Progenitor cell of endocrine pancreas (in vitro differentiated cells): ENCODE measurements at places on chromosomes 12 and 14.

- DNase-seq, result no peak
Measured at GRCh38 chr12:81206429-81206828, 128.6 kb downstream of the ACSS3 start.

- DNase-seq, result no peak
Measured at GRCh38 chr14:84108746-84109457, 1421.0 kb upstream of the FLRT2 start.

- DNase-seq, result no peak
Measured at GRCh38 chr14:20696764-20697163, 8.2 kb downstream of the ANG start.

- DNase-seq, result no peak
Measured at GRCh38 chr12:105522166-105522825, 191.8 kb downstream of the C12orf75 start.

DNA sequence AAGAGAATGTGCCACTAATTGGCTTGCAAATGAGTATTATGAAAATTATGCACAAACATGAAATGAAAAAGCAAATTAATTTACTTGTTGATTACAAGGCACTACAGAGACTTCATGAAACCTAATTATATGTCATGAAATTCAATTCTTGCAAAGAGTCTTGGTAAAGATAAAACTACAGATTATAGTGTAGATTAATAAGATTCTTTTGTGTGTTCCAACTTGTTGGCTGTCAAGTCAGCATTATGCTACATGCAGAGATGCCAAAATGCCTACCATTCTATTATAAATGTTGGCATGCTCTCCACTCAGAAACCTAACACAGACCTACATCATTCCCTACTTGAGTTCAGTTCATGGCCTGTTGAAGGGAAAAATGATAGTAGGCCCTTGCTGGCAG, 97.2 kb upstream of the KITLG start:
- no peak for DNase-seq

- DNase-seq, result no peak
Measured at GRCh38 chr12:124539084-124540041, 28.0 kb downstream of the NCOR2 start.

GRCh38 chr12:80936642-80937390, 918 bp downstream of the LIN7A start:
- DNase-seq, result peak; percentile 68

GRCh38 chr14:61258985-61259384, 22.2 kb downstream of the TMEM30B start:
- no peak for DNase-seq

DNA sequence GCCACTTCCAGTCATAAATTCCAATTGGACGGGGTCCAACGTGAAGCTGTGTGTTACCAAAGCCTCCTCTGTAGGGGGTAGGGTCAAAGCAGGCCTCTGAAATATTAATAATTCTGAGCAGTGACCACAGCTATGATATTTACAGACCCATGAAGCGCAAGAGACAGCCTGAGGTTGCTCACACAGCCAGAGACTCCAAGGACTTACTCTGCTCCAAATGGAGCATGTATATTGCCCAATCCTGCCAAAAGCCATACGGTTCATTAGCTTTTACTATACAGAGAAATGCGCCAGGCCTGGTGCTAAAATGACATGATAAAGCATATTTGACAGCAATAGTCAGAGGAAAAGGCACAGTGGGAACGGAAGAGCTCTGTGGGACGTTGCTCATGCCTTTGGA, 151.3 kb downstream of the PAH start:
- DNase-seq, result no peak

DNA sequence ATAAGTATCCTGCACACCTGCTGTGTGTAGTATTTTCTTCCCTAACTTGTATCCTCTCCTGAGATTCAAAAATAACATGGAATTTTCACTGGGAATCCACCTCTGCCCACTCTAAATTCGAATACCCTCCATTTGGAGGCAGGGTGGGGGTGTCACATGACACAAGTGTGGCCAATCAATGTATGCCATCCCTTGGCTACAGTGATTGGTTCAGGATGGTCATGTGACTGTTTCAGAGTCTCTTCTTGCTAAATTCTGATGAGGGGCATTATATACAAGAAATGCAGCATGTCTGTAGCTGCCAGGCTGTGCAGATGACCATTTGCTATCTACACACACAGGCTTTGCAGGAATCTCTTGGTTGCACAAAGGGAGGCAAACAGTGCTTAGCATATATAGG, 86.8 kb upstream of the TMEM132C start:
- DNase-seq, result no peak

- DNase-seq, result no peak
Measured at GRCh38 chr12:58966939-58967338, 46.6 kb upstream of the LRIG3 start.

- no peak for DNase-seq
Measured at GRCh38 chr14:64465831-64466554, 694 bp downstream of the AKAP5 start.

DNA sequence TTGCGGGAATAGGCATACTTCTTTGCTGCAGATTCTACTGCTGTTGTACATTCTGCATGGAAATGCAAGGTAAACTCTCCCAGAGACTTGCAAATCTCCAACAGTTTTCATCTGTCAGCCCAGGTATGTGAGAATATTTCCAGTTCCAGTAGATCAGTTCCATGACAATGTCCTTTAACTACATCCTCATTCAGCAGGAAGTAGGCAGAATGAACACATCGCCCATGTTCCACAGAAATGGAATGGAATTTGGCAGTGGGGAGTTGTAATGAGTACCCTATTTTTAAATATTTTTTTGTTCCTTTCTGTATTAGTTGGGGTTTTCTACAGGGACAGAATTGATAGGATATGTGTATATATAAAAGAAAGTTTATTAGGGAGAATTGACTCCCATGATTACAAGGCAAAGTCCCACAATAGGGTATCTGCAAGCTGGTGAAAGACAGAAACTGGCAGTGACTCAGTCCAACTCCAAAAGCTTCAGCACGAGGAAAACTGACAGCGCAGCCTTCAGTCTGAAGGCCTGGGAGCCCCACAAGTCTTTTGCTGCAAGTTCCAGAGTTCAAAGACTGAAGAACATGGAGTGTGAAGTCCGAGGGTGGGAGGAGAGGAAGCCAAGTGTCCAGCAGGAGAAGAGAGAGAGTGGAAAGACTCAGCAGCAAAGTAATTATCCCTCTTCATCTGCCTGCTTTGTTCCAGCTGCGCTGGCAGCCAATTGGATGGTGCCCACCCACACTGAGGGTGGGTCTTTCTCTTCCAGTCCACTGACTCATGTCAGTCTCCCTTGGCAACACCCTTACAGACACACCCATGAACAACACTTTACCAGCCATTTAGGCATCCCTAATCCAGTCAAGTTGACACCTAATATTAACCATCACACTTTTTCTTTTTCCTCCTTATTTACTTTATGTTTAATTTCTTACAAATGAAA, 110.4 kb upstream of the SCAF11 start:
- DNase-seq, result no peak

GRCh38 chr14:36113341-36113740, 63.2 kb downstream of the PTCSC3 start:
- DNase-seq, result no peak

DNA sequence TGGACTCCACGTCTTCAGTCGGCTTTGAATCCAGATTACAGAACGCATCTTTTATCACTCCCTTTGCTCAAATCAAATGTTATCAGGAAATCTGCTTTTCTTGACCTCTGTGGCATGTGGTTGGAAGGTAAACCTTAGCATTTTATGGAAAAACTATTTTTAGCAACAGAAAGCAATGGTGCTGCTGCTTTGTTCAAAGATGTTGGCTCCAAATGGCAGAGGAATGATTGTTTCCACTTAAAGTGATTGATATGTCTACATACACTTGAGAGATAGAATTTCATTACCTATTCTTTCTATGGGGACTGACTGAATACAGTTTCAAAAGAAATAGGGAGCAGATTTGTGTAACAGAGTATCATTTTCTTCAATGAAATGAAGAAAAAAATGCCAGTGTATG, 761.2 kb downstream of the NOVA1 start:
- DNase-seq, result no peak

- peak; percentile 7 for DNase-seq
Measured at GRCh38 chr12:34605510-34605887, 583.2 kb downstream of the ALG10 start.

DNA sequence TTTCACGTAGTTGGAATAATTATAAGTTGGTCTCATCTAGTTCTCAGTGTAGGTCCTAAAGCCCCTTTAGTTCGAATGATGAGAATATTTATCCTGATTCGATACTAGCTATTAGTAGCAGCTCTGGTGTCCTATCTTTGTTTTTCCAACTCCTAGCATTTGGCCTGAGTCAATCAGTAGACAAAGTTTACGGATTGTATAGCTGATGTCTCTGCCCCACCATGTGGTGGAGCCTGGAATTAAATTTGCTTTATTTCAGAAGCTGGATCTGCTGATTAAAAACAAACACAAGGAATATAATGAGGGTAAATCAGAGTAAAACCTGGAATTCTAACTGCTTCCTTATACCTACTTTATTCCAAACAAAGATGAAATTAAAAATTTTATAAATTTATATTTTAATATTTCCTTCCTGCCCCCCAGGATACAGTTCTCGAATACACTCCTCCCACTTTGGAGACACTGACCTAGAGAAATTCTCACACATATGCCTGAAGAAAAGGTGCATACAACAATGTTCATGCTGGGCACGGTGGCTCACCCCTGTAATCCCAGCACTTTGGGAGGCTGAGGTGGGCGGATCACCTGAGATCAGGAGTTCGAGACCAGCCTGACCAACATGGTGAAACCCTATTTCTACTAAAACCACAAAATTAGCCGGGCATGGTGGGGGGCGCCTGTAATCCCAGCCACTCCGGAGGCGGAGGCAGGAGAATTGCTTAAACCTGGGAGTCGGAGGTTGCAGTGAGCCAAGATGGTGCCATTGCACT, 7.6 kb upstream of the BRMS1L start:
- no peak for DNase-seq

GRCh38 chr14:102866982-102867761, 55.3 kb upstream of the AMN start:
- no peak for DNase-seq

DNA sequence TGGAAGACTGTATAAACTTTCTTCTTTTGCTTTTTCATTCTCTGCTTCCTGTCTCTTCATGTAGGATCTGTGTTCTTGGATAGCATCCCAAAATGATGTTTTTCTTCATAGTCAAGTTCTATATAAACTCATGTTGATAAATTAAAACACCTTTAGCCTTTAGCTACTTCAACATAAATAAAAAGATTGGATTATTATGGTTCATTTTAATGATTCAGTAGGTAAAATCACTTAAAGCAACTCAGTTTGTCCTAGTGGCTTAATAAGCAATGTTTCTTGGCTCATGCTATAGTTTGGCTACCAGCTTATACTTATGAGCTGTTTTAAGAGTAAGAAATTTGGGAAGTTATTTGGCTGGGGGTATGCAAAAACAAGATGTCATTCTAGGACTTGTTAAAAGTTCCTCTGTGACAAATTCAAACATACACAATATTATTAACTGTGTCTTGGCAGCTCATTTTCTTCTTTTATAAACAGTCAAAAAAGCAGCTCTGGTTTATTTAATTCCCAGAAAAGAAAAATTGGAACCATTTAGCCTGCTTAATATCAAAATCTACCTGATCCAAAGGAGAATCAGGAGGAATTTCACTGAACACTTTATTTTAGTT, 111.4 kb downstream of the TMTC3 start:
- DNase-seq, result no peak

GRCh38 chr12:12930633-12931219, 21.2 kb downstream of the GPRC5D start:
- DNase-seq, result no peak

DNA sequence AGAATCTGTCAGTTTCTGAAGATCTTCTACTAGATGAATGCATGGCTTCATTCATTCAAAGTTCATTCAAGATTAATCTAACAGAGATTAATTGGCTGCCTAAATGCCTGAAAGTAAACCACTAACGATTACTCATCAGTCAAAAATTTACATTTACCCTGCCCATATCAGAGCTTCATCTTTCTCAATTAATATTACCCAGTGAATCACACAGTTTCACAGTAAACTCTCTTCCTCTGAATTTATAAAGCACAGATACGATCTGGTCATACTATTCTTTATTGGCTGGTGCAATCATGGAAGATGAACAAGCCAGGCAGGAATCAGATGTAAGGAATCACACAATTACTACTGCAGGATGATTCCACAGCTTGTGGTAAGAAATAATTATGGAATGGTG, 377.7 kb downstream of the SLC16A7 start:
- DNase-seq, result no peak

- no peak for DNase-seq
Measured at GRCh38 chr12:25924491-25925001, 33.9 kb upstream of the RASSF8 start.

DNA sequence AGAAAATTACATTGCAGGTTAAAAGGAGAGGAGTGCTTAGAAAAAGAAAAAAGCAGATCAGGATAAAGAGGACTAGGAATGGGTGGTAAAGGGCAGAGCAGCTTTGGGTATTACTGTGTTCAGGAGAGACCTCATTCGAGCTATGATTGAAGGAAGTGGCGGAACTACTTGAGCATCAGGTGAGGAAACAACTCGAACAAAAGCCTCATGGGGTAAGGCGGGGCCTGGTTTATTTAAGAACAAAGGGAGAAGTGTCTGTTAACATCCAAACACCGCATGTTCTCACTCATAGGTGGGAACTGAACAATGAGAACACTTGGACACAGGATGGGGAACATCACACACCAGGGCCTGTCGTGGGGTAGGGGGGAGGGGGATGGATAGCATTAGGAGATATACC, 444.6 kb upstream of the CCDC196 start:
- DNase-seq, result no peak

- DNase-seq, result no peak
Measured at GRCh38 chr12:7161811-7162210, 27.7 kb upstream of the PEX5 start.

DNA sequence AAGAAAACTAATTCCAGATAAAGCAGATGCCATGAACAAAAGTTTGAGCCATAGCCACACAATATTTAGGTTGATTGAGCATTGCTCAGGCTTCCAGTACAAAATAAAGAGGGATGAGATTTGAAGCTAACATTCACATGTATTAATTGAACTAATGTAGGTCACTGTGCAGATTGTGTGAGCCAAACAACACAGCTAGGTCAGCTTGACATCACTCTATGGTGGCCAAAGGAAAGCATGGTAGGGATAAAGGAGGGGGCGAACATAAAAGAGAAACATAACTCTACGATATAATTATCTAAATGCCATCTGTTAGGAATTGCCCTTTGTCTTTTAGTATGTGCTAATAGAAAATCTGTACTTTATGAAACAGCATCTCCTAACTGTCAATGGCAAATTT, 477.7 kb upstream of the SYT1 start:
- DNase-seq, result no peak

GRCh38 chr14:51566831-51567582, 84.7 kb upstream of the FRMD6 start:
- no peak for DNase-seq

GRCh38 chr12:98406378-98406777, 109.0 kb upstream of the TMPO start:
- DNase-seq, result no peak

GRCh38 chr12:100584256-100584655, 10.8 kb downstream of the GAS2L3 start:
- DNase-seq, result no peak

GRCh38 chr12:71846322-71846940, 6.9 kb downstream of the TBC1D15 start:
- DNase-seq, result no peak
